ENCODE measurements at places on chromosomes 1 and 21. TPM values are rescaled to one million over a fixed set of nuclear protein-coding genes. Genes with fewer than 3 reads are reported as not detected.

Gene TIPRL
- total RNA-seq = 50.1 TPM

Gene SLC25A34
- total RNA-seq = 2.6 TPM

DNA sequence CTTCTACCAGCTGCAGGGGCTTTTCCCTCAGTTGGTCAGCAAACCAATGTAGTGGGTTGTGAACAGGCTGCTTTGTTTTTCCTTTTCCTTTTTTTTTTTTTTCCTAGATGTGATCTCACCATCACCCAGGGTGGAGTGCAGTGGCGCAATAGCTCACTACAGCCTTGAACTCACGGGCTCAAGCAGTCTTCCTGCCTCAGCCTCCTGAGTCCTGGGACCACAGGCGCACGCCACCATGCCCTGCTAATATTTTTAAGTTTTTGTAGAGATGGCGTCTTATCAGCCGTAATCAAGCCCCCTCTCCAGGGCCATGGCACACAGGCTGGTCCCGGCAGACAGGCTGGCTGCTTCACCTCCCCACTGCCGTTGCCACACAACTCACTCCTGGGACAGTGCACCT, 3.4 kb upstream of the TRIM11 start:
- no peak overlapping the region for H3K4me3 ChIP-seq
- no peaks in the 10 kb centered on the region for H3K36me3 ChIP-seq
- H3K4me1 ChIP-seq = peaks cover 15% of the 10 kb centered on the region
- no peak overlapping the region for H3K27ac ChIP-seq
- DNase-seq = no peak

DNA sequence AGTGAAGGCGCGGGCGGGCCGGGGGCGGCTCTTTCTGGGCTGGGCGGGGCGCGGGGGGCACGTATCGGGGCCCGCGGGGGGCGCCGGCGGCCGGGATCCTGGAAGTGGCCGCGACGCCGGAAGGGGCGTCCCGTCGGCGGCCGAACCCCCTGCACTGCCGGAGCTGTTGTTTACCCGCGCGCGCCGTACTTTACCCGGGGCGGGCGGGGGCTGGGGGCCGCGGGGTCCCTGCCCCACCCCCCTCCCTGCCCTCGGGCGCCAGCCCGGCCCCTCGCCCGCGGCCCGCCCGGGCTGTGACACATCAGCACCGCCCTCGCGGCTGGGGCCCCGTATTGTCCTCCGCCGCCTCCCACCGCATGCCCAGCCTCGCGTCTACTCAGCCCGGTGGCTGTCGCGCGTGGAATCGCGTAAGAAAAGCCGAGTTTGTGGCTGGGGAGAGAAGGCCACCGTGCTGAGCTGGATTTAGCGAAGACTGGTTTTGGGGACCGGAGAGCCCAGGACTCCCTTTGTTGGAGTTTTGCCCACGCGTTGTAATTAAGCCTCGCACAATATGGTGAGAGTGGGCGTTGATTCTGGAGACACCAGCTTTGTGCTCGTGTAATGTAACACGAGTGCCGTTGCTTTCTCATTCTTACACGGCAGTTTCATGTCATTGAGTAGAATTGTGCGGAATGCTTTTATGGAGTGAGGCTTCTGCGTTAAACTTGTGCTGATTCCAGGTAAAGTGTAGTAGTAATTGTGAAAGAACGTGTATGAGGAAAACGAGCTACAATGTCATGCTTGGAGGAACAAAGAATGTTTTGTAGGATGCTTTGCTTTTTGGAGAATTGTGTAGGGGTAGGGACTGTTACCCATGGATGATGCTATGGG, 559 bp downstream of the BACH1 start:
- peaks cover 42% of the 10 kb centered on the region for H3K4me1 ChIP-seq
- peak overlapping the region; percentile 85 for H3K4me3 ChIP-seq
- peak overlapping the region; percentile 51 for H3K27ac ChIP-seq
- peak; percentile 41 for DNase-seq
- no peaks in the 10 kb centered on the region for H3K27me3 ChIP-seq
- no peaks in the 10 kb centered on the region for H3K36me3 ChIP-seq

Gene HTR6
- total RNA-seq = not detected

- no peak for DNase-seq
- no peaks in the 10 kb centered on the region for H3K27me3 ChIP-seq
- no peak overlapping the region for H3K4me3 ChIP-seq
- peaks cover 9% of the 10 kb centered on the region for H3K36me3 ChIP-seq
Observed at GRCh38 chr1:64061430-64062104, 141.9 kb upstream of the UBE2U start.

Gene NBPF11
- total RNA-seq = 8.9 TPM

- no peaks in the 10 kb centered on the region for H3K4me1 ChIP-seq
- H3K4me3 ChIP-seq = no peak overlapping the region
- H3K27me3 ChIP-seq = peaks cover 3% of the 10 kb centered on the region
- no peaks in the 10 kb centered on the region for H3K36me3 ChIP-seq
Observed at GRCh38 chr1:151713874-151714273, 2.7 kb downstream of the CELF3 start.

DNA sequence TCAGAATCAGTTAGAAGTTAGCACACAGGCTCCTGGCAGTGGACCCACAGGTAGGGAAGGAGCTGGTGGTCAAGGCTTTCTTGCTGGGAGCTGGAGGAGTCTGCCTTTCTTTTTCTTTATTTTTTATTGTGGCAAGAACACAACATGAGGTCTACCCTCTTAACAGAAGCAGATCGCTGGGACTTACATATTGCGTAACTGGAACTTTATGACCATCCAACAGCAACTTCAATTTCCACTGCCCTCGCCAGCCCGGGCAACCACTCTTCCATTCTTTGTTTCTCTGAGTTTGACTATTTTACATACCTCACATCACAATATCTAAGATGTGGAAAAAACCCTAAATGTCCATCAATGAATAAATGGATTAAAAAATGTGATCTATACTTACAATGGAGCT, 147.8 kb upstream of the AJAP1 start:
- no peaks in the 10 kb centered on the region for H3K36me3 ChIP-seq
- H3K4me1 ChIP-seq = no peaks in the 10 kb centered on the region
- DNase-seq = no peak
- no peak overlapping the region for H3K27ac ChIP-seq

Gene PTPN22
- total RNA-seq = 0.04 TPM

DNA sequence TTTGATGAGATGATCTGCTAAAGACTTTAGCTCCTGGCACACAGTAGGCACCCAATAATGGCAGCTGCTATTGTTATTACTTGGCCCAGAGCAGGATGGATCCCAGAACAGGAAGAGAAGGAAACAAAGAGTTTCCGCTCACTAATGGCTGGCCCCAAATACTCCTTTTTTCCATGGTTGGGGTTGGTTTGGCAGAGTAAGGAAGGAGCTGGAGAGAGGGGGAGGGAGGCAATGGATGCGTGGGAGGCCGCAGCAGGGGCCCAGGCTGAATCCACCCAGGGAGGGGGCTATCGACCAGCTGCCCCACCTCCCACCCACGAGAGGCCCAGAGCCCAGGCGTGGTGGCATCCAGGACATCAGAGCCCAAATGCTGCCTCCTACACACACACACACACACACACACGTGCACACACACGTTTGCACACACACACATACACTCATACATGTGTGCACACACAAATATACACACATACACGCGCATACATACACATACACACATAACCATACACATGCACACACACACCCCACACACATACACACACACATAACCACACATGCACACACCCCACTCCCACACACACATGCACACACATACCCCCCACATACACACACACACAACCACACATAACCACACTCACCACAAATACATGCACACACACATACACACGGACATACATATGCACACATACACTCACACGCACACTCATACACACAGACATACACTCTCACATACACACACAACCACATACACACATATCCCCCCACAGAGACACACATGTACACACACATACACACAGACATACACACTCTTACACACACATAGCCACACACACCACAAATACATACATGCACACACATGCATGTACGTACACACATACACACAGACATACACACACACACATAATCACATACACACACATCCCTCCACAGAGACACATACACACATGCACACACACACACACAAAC, 25.2 kb downstream of the C1QB start:
- DNase-seq = no peak
- H3K27me3 ChIP-seq = no peaks in the 10 kb centered on the region
- H3K36me3 ChIP-seq = no peaks in the 10 kb centered on the region
- no peak overlapping the region for H3K4me3 ChIP-seq
- H3K27ac ChIP-seq = no peak overlapping the region
- H3K4me1 ChIP-seq = no peaks in the 10 kb centered on the region

GRCh38 chr1:53401813-53402745, 57.1 kb upstream of the DMRTB1 start:
- H3K4me1 ChIP-seq = no peaks in the 10 kb centered on the region
- H3K27me3 ChIP-seq = peaks cover 31% of the 10 kb centered on the region
- DNase-seq = no peak
- no peaks in the 10 kb centered on the region for H3K36me3 ChIP-seq
- H3K4me3 ChIP-seq = no peak overlapping the region

Gene LGR6
- total RNA-seq = 0.26 TPM

DNA sequence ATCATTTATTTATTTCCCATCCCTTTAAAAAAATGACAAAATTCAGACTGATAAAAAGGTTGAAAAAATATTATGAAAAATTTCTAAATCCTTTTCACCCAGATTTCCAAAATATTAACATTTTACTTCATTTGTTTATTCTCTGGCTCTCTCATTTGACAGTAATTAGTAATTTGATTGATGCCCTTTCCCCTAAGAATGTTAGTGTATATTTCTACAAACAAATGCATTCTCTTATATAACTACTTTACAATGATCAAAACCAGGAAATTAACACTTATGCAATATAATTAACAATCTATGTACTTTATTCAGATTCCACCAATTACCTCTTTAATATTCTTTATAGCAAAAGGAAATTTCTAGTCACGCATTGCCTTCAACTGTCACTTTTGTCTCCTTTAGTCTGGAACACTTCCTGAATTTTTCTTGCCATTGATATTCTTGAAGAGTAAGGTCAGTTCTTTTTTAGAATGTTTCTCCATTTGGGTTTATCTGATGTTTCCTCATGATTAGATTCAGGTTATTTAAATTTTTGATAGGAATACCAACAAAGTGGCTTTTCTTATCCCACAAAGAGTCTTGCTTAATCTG, 3.9 kb downstream of the CD53 start:
- H3K36me3 ChIP-seq = no peaks in the 10 kb centered on the region
- H3K27ac ChIP-seq = no peak overlapping the region
- DNase-seq = no peak

DNA sequence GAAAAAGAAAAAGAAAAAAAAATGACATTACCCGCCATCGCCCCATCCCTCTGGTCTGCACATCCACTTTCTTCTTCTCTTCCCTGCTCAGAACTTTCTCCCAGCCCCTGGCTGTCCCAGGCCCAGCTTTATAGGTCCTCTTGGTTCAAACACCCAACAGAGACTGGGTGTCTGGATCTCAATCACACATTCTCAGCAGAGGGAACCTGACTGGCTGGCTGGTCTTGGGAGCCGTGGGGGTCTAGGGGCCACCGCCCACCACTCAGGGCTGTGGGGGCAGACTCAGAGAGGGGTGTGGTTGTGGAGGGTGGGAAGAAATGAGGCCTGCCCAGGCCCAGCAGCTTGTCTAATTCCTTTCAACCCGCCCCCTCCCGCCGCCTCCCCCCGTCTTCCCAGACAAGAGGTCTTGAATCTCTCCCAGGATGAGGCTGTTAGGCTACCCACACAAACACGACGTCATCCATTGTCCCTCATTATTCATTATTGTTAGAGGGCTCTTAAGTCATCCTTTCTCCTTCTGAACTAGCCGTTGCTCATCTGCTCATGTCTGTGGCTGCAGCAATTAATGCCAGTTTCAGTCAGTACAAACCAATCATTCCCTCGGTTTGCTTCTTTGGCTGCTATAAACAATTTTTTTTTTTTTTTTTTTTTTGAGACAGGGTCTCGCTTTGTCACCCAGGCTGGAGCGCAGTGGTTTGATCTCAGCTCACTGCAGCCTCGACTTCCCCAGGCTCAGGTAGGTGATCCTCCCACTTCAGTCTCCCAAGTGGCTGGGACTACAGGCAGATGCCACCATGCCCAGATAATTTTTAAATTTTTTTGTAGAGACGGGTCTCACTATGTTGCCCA, 40.6 kb upstream of the CLIC4 start:
- peak overlapping the region; percentile 34 for H3K4me3 ChIP-seq
- H3K27ac ChIP-seq = peak overlapping the region; percentile 72
- H3K4me1 ChIP-seq = peaks cover 26% of the 10 kb centered on the region
- H3K36me3 ChIP-seq = no peaks in the 10 kb centered on the region
- peak; percentile 61 for DNase-seq
- no peaks in the 10 kb centered on the region for H3K27me3 ChIP-seq

- H3K4me1 ChIP-seq = no peaks in the 10 kb centered on the region
- no peak overlapping the region for H3K27ac ChIP-seq
- no peak overlapping the region for H3K4me3 ChIP-seq
Observed at GRCh38 chr1:96541491-96541890, 180.1 kb upstream of the PTBP2 start.

Gene E2F2
- 8.3 TPM for total RNA-seq

DNA sequence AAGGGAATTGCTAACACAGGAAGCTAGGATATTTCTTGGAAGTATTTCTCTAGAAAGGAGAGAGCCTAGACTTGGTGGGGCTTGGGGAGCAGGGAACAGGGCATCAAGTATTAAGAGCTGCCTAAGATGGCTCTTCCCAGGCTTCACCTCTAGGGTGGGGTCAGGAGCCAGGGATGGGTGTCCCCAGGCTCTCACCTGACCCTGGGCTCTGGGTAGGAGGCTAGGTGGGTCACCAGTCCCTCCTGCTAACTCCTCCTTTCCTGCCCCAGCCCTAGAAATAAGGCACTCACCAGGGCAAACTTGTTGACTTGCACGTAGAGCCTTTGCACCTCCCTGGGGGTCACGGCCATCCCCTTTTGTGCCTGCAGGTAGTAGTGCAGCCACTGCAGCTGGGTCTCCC, 15.0 kb downstream of the ETNK2 start:
- peaks cover 4% of the 10 kb centered on the region for H3K4me1 ChIP-seq

Measured in PC-3 (cell line).